ENCODE measurements at places on chromosomes 1 and 21.

DNA sequence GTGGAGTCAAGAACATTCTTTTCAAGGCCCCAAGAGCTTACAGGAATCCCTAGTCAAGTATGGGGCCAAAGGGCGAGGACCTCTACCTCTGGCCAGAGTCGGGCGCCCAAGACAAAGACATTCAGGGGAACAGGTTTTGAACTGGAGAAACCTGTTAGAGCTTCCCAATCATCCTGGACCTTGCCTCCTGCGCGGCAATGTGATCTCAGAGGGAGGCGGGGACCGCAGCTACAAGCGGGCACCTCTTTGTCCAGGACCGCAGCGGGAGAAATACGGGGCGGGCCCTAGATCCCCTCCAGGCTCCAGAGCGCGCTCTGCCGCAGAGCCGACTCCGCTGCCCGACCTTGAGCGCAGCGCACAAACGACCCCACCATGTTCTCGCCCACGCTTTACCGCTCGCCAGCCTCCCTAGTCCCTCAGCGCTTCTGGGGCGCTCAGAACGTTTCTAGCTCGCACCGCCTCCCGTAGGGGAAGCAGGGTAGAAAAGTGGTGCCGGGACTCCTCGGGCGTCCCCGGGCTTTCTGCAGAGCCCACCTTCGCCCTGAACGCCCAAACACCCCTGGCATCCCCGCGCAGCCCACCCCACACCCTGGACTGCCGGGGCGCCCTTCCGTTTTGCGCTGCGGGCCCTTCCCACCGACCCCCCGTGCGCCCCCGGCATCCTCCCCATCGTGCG lies 28.1 kb downstream of the RABIF start:
- peak; percentile 74 for DNase-seq

DNA sequence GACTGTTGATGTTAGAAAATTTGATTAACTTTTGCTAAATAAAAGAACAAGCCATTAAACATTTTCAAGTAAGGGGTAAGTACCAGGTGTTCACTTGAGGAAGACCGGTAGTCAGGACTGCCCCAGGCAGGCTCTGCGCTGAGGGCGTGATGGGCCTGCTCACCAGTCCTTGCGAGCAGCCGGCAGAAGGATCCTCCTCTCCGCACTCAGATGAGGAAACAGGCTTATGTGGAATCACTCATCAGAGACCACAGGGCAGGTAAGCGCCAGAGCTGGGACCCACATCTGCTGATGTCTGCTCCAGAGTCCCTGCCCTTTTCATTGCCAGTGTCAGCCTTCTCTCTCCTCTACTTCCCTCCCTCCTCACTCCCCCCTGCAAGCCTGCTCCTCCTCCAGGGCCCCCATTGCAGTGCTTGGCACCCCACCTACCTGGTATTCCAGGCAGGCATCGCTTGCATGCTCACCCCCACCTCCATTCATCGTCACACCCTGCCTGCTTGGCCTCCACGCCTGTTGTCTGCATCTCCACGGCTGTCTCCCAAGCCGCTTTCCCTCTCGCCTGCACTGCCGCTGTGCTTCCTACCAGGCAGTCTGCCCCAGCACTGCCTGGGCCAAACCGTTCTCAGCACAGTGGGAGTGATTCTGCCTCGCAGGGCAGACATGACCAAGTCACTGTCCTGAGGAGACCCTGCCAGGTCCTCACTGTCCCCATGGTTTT lies 24.7 kb upstream of the KDM4A start:
- DNase-seq, result no peak

DNA sequence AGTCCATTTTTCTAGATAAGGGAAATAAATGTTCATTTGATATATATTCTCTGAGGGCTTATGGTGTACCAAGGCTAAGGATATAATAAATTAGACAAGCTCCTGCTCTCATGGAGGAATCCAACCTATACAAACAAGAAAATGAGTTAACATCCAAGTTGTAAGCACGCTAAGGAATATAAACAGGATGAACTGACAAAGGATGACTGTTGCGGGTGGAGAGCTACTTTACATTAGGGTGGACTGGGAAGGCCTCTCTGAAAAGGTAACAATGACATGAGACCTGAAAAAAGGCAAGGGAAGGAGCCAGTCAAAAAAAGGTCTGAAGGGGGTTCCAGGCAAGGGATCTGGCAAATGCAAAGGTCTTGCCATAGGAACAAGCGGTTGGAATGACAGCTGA lies 3.1 kb downstream of the BCAR3 start:
- no peak for DNase-seq

DNA sequence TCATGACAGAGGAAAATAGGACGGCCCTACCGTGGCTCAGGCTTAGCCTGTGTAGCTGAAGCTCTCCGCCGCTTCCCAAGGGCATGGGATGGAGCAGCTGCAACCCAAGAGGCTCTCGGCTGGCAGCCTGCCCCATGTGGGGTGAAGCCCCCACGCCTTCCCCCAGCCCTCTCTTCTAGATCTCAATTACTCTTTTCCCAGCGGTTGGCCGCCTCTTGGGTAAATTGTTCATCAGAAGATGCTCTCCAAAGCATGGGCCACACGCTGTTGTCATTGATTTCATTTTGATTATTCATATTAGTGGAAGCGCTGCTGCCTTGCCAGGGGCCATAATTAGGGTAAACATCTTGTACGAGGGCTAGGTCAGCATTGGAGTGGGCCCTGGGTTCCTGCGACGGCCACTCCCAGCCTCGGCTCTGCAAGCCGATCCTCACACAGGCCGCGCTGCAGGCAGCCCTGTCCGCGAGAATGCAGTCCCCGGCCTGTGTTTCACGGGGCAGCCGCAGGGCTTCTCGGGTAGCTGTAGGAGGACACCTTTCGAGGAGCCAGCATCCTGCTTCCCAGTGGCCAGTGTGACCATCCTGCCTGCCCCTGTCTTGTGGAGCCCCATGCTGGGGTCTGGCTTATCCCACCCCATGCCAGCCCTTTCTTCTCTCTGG lies 114.4 kb upstream of the VAMP3 start:
- peak; percentile 69 for DNase-seq

GRCh38 chr1:32208891-32209328 lies at the start of gene DCDC2B:
DCDC2B (plus strand) TSS chr1:32209089; CDS start chr1:32209094, 5 bp downstream.
- peak; percentile 97 for DNase-seq

GRCh38 chr1:48048064-48048463 lies 50.9 kb upstream of the TRABD2B start:
- DNase-seq, result no peak

GRCh38 chr1:162458236-162458635 lies 39.4 kb upstream of the UHMK1 start:
- no peak for DNase-seq

GRCh38 chr21:41766883-41767605 lies at the start of gene RIPK4:
RIPK4 (minus strand) TSS chr21:41767052; CDS start chr21:41767041, 11 bp downstream.
- peak; percentile 88 for DNase-seq

DNA sequence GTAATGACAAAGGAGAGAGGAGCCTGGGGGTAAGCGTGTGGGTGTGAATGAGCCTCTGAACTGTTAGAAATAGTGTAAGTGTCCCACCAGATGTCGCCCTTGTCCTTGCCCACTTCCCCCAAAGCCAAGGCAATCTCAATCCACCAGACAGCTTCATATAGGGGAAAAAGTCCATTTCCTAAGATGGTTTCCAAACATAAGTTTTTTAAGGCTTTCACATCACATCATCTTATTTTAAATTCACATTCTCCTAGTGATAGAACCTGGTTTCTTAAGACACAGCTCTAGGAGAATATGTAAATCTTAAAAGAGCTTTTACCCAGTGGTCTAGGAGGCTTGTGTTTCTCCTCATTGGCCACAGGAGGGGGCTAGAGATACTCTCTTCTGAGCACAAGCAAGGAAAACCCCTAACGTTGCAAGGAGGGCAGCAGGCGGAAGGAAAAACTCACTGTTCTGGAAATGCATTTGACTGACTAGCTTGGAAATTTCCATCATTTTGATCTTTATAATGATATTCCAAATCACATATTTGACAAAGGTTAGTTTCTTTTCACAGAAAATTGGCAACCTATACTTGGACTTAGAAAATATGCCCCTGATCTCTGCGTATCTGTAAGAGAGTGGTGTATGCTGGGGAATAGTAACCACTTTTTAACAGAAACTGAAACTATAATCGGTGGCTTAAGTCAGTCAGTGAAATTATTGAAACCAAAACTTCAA lies 51.9 kb upstream of the LPAR3 start:
- DNase-seq, result peak; percentile 99

DNA sequence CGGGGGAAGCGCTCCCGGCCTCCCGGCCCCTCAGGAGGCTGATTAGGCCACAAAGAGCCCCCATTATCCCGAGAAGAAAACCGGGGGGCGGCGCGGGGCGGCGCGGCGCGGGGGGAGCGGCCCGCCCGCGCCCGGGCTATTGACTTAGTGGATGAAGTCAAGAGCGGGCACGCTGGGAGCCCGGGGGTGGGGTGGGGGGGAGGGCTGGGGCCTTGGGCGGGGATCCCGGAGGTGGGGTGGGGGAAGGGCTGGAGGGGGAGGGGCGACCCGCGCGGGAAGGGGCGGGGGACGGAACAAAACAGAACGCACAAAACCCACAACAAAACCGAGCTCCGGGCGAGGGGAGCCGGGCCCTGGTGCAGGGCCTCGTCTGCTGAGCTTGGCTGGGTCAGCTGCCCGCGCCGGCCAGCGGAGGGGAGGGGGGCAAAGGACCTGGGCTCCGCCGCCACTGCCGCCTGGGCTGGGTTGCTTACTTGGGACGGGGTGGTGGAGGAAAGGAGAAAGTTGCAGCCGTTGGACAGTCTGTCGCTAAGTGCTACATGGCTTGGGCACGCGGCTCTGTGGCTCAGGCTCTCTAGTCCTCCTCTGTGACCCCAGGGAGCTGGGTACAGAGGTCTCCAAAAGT lies 16.3 kb downstream of the PAX7 start:
- no peak for DNase-seq

- peak; percentile 94 for DNase-seq
These were observed 44.3 kb upstream of the ERRFI1 start for GRCh38 chr1:8070381-8070811.

GRCh38 chr1:72050551-72050950 lies 231.8 kb downstream of the NEGR1 start:
- DNase-seq, result no peak

- DNase-seq, result peak; percentile 56
These were observed 108.9 kb downstream of the LBR start for GRCh38 chr1:225318706-225319575.

DNA sequence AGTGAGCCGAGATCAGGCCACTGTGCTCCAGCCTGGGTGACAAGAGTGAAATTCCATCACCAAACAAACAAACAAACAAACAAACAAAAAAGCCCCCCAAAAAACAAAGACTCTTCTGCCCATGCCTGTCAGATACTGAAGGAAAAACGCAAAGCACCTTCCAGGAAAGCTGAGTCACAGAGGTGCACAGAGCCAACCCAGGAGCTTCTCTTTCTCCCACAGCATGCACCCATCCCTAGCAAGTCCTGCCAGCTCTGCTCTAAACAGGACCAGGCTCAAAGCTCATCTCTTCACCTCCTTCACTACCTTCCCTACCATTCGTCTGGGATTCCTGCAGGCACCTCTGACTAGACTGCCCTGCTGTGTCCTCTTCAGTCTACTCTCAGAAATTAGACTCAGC lies 46.5 kb downstream of the ETS2 start:
- DNase-seq, result no peak

- no peak for DNase-seq
These were observed 84.3 kb downstream of the CAMTA1 start for GRCh38 chr1:6869545-6869944.

- DNase-seq, result no peak
These were observed 77.6 kb upstream of the IFNAR2 start for GRCh38 chr21:33151941-33152731.

GRCh38 chr1:207064561-207064960 lies 11.5 kb downstream of the PFKFB2 start:
- no peak for DNase-seq

DNA sequence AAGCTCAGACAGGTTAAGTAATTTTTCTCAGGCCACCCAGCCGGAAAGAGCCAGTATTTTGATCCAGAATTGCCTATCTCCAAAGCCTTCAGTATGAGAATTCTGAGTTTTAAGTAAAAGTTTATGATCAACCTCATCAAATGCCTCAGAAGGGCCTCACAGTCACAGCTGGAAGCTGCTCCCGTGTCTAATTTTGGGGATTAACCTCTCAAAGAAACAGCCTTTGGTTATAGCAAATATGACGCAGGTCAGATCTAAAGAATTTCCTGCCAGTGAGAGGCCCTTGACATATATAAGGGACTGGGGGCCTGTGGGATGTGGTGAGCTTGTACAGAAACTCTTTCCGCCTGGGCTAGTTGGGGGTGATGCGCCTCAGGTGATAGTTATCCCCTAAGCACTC lies 2.3 kb downstream of the EXTL1 start:
- DNase-seq, result no peak
